NCI-H524 treated with DMSO at 0.1 percent for 48 hours (cell line): ENCODE measurements at places on chromosomes 16 and 17.

DNA sequence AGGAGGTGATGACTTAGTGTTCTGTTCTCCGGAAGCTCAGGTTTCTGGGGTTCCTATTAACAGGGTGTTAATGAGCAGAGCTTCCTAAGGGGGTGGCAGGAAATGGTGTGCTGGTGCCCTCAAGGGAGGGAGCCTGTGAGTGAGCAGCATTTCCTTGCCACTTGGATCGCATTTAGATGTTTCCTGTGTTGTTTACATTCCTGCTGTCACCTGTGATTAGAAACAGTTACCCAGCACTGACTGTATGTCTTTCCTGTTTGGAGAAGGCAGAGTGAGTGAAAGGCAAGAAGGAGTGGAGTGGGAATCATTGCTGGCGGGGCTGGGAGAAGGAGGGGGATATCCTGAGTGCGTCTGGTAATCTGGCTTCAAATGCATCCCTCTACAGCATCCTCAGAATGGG is 214.6 kb downstream of the CCDC182 start:
- no peak for DNase-seq

DNA sequence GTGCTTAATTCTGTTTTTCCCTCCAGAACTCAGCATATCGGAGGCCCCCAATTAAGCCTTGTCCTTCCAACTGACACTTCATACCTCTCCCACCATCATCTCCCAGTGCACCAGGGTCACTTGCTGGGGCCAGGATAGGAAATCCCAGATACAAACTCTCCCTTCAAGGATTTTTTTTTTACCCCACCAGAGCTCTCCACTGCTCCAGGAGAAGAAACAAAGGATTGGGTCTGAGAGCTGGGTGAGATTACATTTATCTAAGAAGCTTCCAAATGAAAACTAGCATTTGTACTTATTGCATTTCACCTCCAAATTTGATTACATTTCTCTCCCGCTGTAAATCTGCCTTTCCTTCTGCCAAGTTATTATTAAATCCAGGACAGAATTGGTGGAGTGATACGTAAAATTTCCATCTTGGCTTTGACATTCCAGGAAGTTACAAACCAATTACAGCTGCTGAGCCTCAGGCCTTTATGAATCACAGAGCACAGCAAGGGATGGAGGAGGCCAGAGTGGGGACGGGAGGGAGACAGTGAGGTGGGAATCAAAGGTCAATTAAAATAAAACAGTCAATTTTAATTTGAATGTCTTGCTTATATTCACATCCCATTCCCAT is 123.5 kb downstream of the USP31 start:
- no peak for DNase-seq

DNA sequence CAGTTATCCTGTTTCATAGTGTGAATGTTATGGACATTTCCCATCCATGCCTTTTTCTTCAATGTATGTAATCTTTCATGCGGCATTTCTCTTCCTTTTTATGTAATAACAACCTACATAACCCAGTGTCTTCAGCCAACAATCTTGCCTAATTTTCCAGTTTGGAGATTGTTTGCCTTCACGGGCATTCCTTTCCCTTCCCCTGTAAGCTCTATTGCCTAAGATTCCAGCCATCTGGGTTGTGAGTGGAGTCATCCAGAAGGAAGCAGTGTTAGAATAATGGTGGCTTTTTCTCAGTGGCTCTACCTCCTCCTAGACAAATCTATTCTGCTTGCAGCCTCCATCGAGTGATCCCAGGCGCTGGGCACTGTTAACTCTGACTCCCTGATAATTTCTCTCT is 22.3 kb downstream of the SYCE1L start:
- no peak for DNase-seq

DNA sequence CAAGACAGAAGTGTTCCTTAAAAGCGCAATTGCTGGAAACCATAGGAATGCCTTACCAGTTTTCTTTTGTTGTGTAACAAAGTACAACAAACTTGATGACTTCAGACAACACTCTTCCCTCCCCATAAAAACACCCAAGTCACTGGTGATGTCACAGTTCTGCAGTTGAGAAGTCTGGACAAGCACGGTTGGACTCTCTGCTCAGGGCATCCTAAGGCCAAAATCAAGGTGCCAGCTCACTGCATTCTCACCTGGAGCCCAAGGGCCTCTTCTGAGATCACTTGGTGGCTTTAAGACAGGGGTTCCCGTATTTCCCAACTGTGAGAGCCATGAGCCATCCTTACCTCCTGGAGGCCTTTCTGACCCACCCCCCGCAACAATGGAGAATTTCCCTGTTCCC is 45.6 kb upstream of the MEAK7 start:
- no peak for DNase-seq

- DNase-seq, result no peak
Measured at GRCh38 chr17:74521701-74522201, 9.5 kb downstream of the CD300LB start.

GRCh38 chr16:29148131-29148691 is 163.4 kb downstream of the LAT start:
- no peak for DNase-seq

DNA sequence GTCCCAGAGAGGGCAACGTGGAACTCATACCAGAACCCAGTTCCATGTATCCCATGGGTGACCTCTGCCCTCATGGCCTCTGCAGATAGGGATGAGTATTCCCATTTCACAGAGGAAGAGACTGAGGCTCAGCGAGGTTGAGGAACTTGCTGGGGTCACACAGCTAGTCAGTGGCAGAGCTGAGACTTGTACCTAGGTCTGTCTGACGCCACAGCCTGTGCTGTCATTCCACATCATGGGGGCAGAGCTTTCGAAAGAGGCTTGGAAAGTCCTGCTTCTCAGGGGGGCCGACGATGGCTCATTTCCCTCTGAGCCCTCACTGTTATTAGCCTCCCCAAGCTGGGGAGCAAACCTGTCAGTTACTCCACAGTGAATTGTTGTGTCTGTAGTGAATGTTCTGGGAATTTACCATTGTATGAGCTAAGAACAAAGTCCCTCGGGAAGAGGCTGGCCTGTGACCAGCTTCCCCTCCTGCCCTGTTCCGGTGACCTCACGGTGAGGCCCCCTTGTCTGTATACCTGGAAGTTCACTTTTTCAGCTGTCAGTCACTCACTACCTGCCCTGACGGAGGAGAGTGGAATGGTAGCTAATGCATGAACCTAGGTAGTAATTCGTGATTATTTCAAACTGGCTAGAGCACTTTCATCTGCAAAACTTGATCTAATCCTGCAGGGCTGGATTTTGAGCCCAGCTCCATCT is 8.9 kb downstream of the METTL22 start:
- no peak for DNase-seq

DNA sequence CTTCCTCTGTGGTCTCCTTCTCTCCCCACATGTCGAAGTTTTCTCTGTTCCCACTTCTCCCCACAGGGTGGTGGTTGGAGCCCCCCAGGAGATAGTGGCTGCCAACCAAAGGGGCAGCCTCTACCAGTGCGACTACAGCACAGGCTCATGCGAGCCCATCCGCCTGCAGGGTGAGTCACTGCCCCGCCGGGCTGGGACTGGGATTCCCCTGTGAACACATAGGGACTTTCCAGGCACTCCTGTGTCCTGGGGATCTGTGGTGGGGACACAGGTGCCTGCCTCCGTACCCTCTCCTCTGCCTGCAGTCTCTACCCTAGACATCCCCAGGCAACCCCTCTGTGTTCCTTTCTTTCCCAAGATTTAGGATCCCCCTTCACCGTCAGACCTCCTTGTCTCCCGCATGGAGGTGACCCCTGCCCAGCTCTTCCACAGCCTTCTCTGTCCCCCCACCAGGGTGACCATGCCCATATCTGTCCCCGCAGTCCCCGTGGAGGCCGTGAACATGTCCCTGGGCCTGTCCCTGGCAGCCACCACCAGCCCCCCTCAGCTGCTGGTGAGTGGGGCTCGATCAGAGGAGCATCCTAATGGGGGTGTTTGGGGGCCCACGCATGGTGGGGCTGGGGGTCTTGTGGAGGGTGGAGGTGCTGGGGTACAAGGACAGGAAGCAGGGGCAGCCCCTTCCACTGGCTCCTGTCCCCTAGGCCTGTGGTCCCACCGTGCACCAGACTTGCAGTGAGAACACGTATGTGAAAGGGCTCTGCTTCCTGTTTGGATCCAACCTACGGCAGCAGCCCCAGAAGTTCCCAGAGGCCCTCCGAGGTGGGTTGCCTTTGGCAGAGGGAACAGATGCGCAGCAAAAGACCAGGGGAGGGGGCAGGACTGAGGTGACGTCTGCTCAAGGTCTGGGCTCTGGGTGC is 5.8 kb downstream of the ITGAM start:
- DNase-seq, result no peak

GRCh38 chr17:36063786-36064541 is at the start of gene CCL18:
TSS of gene CCL18 (plus strand) at chr17:36064272. CDS start at chr17:36064343, 71 bp downstream.
- no peak for DNase-seq

GRCh38 chr17:72104164-72104862 is 16.5 kb upstream of the SOX9 start:
- no peak for DNase-seq

- no peak for DNase-seq
Measured at GRCh38 chr16:87044032-87044382, 273.2 kb downstream of the C16orf95 start.

- no peak for DNase-seq
Measured at GRCh38 chr16:79561729-79562128, 38.8 kb downstream of the MAF start.

- DNase-seq, result no peak
Measured at GRCh38 chr17:77381185-77381700, 240.5 kb downstream of the SEC14L1 start.
